Substantia nigra (tissue), 51 donors: ENCODE measurements at places on chromosomes 12 and 14.

- no peak for DNase-seq
These were observed 56.0 kb upstream of the DCD start for GRCh38 chr12:54704202-54704601.

GRCh38 chr12:1013618-1014489, 22.8 kb downstream of the ERC1 start:
- DNase-seq, result no peak

GRCh38 chr14:77544571-77544970, 46.0 kb upstream of the ISM2 start:
- no peak for DNase-seq

DNA sequence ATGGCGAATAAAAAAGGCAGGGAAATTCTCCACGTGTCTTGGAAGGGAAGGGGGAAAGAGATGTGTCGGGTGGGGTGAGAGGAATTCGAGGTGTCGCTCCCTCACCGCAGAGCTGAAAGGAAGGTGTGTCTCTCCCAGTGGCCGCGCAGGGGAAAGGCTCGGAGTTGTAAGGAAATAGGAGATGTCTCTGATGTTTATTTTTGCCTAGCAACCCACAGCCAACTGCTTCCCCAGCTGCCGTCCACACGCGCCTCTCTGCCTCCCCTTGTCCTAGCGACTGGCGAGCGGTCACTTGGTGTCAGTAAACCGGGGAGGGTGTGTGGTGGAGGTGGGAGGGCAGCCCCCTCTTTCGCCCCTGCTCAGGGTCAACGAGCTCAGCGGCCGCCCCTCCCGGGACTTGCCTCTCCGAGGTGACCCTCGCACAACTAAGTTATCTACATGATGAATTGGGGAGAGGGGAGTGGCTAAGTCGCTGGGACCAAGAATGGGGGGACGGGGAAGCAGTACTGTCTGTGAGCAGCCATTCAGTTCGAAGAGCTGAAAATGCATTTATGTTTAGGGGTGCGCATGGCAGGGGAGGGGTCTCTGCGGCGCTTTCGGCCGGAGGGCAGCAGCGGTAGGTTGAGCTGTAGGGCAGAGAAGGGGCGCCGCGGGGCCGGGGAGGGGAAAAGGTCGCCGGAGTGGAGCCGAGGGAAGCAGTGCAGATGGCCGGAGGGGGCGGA, 585 bp upstream of the DYRK2 start:
- DNase-seq, result peak; percentile 53

GRCh38 chr12:120939523-120939922, 35.4 kb upstream of the SPPL3 start:
- DNase-seq, result no peak

GRCh38 chr12:43655586-43655985, 103.0 kb downstream of the PUS7L start:
- DNase-seq, result no peak

DNA sequence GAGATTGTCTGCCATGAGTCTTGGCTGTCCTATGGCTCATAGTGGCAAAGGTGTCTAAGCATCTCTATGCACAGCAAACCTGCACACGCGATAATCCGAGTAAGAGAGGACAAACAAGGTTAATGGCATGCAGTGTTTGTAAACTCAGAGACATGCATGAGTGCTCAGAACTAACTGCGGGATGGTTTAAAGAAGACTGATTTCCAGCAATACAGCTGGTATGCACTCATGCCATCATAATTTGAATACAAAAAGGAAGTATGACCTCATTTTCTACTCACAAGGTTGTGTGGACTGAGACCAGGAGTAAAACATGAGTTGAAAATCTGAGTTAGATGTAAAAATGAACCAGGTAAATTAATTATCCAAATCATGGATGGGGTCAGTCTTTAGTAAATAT, 16.6 kb upstream of the TCP11L2 start:
- DNase-seq, result no peak

- DNase-seq, result no peak
These were observed 987.8 kb upstream of the USP15 start for GRCh38 chr12:61272441-61272840.

- DNase-seq, result no peak
These were observed 11.4 kb upstream of the RNF34 start for GRCh38 chr12:121388421-121388981.

DNA sequence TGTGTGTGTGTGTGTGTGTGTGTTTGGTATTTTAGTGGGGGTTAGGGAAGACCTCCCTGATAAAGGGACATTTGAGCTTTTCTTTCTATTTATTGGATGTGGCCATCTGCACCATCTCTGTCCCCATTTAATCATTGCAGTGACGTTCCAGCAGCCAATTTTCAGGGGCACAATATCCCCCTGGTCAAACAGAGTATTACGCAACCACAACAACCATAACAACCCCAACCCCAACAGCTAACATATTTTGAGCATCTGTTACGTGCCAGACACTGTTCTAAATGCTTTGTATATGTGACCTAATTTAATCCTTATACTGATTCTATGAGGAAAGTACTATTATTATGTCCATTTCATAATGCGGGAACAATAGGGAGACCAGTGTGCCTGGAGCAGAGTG, 87.4 kb downstream of the TTC8 start:
- DNase-seq, result no peak

DNA sequence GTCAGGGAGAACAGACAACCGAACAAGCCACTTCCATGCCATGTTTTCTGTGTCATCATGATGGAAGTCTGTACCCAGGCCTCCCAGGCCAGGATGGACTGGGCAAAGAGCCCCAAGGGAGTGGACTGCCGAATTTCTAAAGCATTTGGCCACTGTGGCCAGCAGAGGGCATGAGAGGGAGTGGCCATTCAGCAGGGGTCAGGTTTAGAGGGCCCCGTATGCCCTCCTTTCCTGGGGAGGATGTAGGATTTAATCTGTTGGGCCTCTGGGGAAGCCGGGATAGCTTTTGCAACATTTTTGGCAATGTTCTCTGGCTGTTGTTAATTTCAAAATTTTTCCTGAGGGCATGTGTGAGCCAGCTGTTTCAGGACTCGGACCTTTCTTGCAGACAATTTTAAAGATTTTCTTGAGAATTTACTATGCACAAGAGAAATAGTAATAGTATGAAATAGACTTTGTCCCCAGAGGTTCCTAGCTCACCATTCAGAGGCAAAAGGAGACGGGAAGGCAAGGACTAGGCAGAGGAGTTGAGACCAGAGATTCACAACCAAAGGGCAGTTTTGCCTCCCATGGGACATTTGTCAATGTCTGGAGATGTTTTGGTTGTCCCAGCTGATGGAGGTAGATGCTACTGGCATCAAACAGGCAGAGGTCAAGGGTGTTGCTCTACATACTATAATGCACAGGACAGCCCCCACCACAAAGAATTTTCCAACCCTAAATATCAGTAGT, 18.0 kb downstream of the ACACB start:
- DNase-seq, result no peak

- DNase-seq, result no peak
These were observed 125.2 kb downstream of the PAPOLA start for GRCh38 chr14:96627386-96627785.

- no peak for DNase-seq
These were observed 159.4 kb downstream of the TSPAN9 start for GRCh38 chr12:3236345-3237187.

DNA sequence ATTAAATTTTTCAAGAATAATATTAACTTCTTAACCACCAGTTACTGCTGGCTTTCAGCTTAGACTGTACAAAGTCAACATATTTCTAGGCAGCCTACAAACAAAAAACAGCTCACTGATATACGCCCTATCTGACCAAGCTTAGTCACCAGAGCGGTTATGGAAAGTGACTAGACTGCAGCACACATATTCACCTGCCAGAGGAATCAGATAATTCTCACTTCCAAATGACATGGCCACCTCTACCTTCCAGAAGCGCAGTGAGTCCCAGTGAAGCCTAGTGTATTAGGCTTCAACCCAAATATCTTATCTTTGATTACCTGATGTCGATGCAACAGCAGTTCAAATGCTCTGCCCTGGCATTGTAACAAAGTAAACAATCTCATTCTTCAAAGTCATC, 8.5 kb downstream of the STXBP6 start:
- no peak for DNase-seq

GRCh38 chr14:99570544-99571302, 33.3 kb downstream of the CCDC85C start:
- no peak for DNase-seq

DNA sequence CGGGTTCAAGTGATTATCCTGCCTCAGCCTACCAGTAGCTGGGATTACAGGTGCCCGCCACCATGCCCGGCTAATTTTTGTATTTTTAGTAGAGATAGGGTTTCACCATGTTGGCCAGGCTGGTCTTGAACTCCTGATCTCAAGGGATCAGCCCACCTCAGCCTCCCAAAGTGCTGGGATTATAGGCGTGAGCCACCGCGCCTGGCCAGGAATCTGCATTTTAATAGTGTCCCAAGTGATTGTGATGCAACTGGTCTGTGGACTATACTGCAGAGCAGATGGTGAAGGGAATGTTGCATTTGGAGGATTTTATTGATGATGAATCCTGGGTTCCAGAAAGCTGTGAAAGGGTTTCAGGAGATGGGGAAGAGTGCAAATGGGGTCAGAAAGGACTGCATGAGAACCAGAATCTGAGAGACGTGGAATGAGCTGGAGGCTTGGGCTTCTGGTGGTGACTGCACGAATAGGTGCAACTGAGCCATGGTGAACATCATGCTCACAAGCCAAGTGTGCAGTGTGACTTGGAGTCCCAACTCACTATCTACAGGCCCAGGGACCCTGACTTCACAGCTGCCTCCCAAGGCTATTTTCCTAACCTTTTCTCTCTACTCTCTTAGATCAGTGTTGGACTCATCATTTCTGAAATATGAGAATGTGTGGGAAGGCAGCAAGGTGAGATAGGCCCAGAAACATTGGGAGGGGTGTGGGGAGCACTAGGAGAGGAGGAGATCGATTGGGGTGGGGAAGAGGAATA, 4.5 kb downstream of the RPS26 start:
- no peak for DNase-seq

GRCh38 chr14:68384335-68384734, 408.5 kb downstream of the ZFP36L1 start:
- no peak for DNase-seq

- DNase-seq, result no peak
These were observed 54.3 kb downstream of the DRAM1 start for GRCh38 chr12:101931498-101932326.

GRCh38 chr14:77268989-77269600, 1.9 kb downstream of the NGB start:
- no peak for DNase-seq

DNA sequence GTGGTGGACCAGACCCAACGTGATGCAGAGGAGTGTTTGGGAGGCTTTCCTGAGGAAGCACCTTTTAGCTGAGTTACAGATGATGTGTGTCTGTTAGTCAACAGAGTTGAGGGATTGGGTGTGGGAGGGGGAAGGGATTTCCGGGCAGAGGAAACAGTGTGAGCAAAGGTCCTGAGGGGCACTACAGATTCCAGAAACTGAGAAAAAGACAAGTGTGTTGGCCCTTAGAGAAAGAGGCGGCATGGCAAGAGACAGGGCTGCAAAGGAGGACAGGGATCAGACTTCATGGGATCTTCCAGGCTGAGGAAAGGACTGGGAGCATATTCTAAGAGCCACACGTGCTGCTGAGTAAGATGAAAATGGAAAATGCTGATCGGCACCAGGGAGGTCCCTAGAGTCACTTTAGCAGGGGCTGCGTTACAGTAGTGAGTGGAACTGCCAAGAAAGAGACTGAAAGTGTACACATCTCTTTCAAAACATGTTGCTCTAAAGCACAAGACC, 9.4 kb upstream of the RPS6KL1 start:
- no peak for DNase-seq

GRCh38 chr12:67269633-67270573, 745 bp downstream of the CAND1 start:
- DNase-seq, result peak; percentile 58

GRCh38 chr14:70177081-70177800, 11.5 kb downstream of the SLC8A3 start:
- DNase-seq, result no peak

- no peak for DNase-seq
These were observed 47.2 kb downstream of the RPH3A start for GRCh38 chr12:112838731-112839130.

- DNase-seq, result no peak
These were observed 320.5 kb downstream of the CACNA1C start for GRCh38 chr12:2373307-2373706.

GRCh38 chr12:64178122-64178521, 44.0 kb downstream of the KICS2 start:
- no peak for DNase-seq

DNA sequence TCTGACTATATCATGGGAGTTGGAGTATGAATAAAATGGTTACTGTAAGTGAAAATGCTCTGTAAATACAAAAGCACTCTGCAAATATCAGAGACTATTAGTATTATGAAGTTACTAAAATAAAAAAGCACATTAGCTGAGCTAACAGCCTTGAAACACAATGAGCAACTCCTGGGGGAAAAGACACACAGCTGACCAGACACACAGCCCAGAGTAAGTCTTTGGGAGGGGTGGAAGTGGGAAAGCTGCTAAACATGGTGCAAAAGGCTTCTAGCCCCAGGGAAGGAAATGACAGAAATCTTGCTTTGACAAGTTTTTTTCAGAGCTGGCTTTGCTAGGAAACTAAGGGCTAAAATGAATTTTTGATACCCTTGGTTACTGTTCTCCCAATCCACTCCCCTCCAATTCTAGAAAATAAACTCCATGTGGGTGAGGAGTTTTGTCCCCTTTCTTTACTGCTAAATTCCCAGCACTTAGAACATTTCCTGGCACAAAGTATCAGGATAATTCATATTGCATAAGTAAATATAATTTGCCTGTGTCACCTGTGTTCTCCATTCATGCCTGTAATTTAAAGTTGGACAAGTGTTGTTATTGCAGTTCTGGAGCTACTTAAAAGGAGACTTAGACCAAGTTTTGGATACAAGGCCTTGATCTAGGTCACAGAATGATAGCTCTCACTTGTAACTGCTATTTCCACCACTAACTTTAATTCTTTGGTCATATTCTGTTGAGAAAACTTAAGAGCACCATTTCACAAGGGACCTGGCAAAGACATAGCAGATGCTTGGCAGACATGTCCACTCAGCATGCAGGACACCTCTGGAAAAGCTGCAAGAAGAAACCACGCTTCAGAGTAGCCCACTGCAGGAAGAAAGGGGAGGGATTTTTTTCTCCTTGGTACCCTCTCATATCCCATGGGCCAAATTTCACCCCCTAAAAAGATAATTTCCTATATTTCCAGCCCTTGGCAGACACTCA, 19.0 kb upstream of the RAB3IP start:
- DNase-seq, result no peak

- DNase-seq, result no peak
These were observed 274.5 kb upstream of the LRIG3 start for GRCh38 chr12:59194794-59195193.

DNA sequence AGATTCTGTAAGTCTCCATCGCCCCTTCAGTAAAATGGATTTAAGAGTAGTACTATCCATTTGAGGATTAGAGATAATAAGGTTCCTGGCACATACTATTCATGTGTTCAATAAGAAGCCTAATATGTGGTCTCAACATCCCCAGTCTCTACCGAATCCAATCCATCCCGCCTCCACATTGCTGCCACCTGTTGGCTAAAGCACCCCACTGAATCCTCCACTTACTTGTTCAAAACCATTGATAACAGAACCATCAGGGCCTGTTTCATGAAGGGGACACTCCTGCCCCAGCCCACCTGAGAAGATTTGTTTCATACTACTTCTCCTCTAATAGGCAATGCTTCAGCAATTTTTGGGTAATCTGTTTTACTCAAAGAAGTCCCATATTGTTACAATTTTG, 147.5 kb downstream of the SLC2A13 start:
- DNase-seq, result no peak

GRCh38 chr12:111546758-111547383, 52.2 kb downstream of the ATXN2 start:
- no peak for DNase-seq
